Mucosa of gallbladder (tissue), 1 donor: ENCODE measurements at places on chromosomes 6 and 20. TPM values are rescaled to one million over a fixed set of nuclear protein-coding genes. Genes with fewer than 3 reads are reported as not detected.
A peak's percentile ranks its signal among the peaks of the same experiment; 100 is the strongest.

GRCh38 chr20:13744352-13744751 lies 40.4 kb downstream of the ESF1 start:
- no peak for DNase-seq

- peak; percentile 23 for DNase-seq
Measured at GRCh38 chr6:157099912-157100593, 223.3 kb downstream of the TMEM242 start.

- DNase-seq, result no peak
Measured at GRCh38 chr6:71908162-71908765, 21.9 kb downstream of the RIMS1 start.

GRCh38 chr20:56442389-56443365 lies 25.8 kb upstream of the RTF2 start:
- DNase-seq, result no peak

- DNase-seq, result no peak
Measured at GRCh38 chr20:62920039-62920645, 6.2 kb downstream of the DIDO1 start.

- peak; percentile 6 for DNase-seq
Measured at GRCh38 chr6:52497652-52498408, 77.7 kb downstream of the EFHC1 start.

GRCh38 chr6:119207971-119208725 lies 129.7 kb upstream of the FAM184A start:
- DNase-seq, result no peak

DNA sequence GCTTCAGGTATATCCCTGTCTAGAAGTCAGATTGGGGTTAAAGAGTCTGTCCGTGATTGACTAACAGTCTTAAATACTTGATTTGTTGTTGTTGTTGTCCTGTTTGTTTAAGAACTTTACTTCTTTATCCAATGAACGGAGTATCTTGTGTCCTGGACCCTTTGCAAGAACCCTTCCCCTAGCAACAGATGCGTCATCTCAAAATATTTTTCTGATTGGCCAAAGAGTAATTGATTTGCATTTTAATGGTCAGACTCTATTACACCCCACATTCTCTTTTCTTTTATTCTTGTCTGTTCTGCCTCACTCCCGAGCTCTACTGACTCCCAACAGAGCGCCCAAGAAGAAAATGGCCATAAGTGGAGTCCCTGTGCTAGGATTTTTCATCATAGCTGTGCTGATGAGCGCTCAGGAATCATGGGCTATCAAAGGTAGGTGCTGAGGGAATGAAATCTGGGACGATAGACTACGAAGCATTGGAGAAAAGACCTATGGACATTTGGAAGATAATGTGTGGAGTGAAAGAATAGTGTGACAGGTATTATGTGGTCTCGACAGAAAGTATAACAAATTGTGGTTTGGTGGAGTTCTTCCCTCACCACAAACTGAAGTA lies at the start of gene HLA-DRA:
TSS of gene HLA-DRA (plus strand) at position 286 of the 613 bp plus-strand sequence. CDS start at position 350, 64 bp downstream.
- peak; percentile 58 for DNase-seq

DNA sequence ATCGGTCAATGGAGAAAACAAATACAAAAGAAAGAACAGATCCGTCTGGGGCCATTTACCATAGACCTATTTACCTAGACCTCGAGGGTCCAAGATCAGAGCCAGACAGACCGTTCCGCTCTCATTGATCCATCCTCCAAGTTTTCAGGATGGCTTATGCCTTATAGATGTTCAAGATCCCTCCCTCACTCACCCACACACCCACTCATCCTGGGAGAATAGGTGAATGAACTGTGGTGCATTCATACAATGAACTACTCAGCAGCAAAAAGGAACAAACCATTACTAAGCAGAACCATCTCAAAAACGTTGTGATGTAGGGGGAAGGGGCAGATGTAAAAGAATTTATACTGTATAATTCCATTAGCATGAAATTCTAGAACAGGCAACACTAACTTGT lies 125.1 kb upstream of the RREB1 start:
- no peak for DNase-seq

DNA sequence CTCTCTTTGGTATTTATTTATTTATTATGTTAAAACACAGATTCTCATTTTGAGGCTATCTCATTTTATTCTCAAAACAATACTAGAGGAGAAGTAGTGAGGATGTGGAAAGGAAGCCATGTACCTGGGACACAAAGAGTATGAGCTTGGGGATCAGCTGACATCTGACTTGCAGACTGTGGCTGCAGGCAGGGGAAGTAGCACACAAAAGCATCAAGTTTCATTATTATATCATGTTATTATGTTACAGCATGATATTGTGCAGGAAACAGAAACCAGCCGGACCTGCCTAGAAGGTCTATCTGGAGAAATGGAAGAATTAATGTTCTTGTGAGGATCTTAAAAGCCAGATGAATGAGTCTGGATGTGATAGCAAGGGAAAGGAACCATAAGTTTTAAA lies 248.2 kb downstream of the KHDC1L start:
- no peak for DNase-seq

- DNase-seq, result no peak
Measured at GRCh38 chr6:128558021-128558420, 37.6 kb upstream of the PTPRK start.

DNA sequence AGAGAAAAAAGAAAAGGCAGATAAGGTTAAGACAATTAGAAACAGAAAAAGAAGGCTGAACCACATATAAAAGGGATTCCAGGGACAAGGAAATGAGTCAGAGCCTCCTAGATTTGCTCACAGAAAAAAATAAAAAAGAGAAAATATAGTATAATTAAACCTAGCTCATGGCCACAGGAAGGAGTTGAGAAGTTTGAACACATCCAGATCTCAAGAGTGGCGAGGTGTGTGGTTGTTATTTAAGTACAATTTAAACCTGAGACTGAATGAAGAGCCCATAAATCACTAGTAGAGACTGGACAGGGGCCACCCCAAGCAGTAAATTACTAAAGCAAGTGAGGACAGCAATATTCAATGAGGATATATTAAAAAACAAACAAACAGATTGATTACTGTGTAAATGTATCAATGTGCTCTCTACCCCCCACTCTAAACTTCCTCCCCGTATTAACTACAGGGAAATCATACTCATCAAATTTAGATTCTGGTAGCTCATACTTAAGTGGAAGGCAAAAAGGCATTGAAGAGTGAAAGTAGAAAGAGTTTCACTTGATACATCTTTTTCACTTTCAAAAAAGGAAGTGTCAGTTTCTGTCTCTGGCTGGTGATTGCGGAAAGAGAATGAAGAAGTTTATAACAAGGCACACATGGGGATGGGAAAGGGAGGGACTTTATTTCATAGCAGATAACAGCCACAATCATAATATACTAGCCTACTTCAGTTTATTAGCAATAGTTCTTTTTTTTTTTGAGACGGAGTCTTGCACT lies 49.3 kb upstream of the SCAF8 start:
- DNase-seq, result no peak

The FHL5 gene
- 4.3 TPM for total RNA-seq

The WFDC10B gene
- 0.49 TPM for total RNA-seq

The ESF1 gene
- 11.6 TPM for total RNA-seq

The GJA10 gene
- not detected for total RNA-seq

The PACRG gene
- total RNA-seq, result 3.2 TPM
